Vagina (tissue), 2 donors: ENCODE measurements at places on chromosomes 11 and 22. TPM values are rescaled to one million over a fixed set of nuclear protein-coding genes. Genes with fewer than 3 reads are reported as not detected.

The CRY2 gene
- 54.3 TPM for total RNA-seq

The SPON1 gene
- total RNA-seq = 31.7 TPM

The OR52H1 gene
- total RNA-seq = not detected

The FAM118A gene
- total RNA-seq = 49.6 TPM

The PLA2G6 gene
- total RNA-seq = 35.8 TPM

The ATP5MG gene
- 169 TPM for total RNA-seq

The PIWIL4 gene
- 3.2 TPM for total RNA-seq

The IGLL1 gene
- not detected for total RNA-seq

The KCNK4 gene
- 0.98 TPM for total RNA-seq

The DRD2 gene
- 0.49 TPM for total RNA-seq

- no peak for DNase-seq
These were observed 20.0 kb upstream of the CASP12 start for GRCh38 chr11:104918113-104918824.

DNA sequence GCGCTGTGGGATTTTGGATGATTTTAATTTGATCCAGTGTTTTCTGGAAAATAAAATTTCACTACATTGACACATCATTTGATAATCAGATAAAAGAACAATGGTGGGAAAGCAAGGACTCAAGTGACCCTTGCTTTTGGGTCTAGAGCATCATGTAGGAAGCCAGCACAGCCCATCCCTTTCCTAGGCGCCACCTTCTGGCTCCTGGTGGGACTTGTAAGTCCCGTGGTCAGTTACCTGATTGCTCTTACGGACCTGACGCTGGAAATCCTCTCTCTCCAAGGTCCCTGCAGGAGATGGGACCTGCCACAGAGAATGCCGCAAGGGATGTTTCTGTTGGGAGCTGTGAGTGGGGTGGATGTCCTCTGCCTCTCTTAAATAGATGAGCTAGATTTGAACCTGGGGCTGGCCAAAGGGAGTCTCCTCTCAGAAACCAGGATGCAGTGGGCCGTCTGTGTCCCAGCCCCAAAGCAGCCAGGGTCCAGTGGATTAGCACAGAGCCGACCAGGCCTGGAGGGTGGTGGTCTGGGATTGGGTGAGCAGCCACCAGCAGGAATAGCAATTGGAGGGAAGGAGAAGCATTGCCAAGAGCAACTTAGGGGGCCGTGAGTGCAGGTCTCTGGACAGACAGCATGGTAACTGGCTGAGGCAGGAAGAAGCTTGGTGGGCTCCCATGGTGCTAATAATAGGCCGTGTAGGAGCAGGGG is 21.7 kb downstream of the TIMP3 start:
- DNase-seq = no peak

- DNase-seq = no peak
These were observed at the start of the genes COMT and TXNRD2 for GRCh38 chr22:19941365-19942082. Gene COMT (plus strand): TSS chr22:19941772. CDS start chr22:19962527, 20,755 bp downstream. Gene TXNRD2 (minus strand): TSS chr22:19941818. CDS start chr22:19941803, 15 bp downstream.

DNA sequence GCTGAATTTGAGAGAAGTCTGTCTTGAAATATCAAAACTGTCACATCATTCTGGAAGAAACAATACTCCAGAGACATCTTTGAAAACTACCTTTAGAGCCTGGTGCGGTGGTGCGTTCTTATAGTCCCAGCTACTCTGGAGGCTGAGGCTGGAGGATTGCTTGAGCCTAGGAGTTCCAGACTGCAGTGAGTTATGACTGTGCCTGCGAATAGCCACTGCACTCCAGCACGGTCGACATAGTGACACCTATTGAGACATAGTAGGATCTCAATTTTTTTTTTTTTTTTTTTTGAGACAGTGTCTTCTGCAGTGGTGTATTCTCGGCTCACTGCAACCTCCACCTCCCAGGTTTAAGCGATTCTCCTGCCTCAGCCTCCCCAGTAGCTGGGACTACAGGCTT is 11.5 kb upstream of the AIFM3 start:
- no peak for DNase-seq

DNA sequence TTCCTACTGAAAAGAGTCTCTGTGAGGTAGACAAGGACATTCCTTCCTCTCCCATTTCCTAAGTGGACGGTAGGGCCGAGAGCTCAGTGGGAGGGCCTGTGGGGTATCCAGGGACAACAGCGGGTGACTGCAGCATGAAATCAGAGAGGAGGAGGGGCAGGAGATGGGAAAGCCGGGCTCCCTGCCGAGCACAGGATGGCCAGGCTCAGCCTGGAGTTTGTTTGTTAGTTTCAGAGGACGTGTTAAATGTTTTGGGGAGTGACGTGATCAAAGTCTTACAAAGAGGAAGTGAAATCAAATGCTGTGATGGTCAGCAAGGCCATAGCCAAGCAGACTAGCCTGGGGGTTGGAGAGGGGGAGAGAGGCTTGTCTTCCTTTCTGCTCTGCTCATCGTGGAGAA is 152.7 kb downstream of the ADAMTS15 start:
- no peak for DNase-seq

DNA sequence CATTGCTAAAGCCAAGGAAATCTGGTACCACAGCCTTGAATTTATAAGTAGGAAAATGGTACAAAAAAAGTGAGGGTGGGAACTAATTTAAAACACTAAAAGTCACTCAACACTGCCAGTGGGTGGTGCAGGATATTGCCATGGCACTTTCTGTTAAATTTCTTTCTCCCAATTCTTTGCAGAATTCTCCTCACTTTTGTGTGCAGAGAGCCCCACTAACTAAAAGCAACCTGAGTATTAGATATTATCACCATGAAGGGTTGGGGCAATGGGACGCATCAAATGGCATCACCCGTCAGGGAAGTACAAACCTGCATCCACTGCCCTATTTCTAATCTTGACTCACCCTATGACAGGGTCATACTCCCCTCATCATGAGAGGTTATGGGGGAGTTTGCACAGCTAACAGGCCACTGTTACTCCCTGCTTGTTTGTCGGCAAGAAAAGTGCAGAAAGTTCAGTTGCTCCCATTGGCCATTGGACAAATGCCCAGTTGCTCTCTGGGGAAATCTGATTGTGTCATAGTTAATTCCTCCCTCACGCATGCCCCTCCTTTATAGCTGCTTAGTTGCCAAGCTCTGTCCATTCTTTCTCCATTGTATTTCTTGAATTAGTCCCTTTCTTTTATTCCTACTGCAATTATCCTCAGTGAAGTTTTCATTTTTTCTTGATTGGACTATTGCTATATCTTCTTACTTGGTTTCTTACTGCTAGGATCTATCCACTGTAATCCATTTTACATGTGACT is 93.8 kb upstream of the BLID start:
- no peak for DNase-seq

DNA sequence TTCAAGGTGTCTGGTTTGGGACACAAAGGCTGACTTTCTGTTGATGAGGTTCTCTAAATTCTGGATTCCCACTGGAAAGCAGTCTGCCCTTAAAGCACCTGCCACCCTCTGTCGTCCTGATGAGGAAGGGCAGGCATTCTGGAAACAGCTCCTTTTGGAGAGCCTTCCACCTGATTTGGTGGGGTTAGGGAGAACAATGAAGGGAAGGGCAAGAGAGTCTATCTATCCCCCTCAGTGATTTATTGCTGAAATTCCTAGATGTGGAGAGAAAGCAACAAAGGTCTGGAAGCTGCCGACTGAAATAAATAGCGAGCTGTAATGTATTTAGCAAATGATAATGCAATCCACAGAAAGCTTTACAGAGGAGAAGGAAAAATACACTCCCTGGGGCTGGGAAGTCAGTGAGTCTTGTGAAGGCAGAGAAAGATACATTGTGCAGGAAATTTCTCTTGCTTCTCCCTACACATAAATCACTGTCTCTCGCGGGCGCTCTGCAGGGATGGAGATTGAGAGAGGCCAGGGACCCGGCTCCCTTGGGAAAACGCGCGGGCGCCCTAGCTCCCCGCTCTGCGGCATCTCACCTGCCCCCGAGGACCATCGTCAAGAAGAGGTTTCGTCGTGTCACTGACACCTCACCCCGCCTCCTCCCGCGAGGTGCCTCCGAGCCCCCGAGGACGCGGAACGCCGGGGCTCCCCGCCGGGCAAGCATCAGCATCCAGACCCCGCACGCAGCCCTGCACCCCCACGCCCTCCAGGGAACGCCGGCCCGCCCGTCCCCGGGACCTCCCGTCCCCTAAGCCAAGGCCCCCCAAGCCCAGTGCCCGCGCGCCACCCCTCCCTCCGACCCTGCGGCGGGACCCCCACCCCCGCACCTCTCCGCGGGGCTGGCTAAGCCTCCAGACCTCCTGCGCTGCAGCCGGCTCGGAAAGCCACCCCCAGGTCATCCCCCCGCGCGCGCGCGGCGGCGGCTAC is 673 bp downstream of the CDON start:
- no peak for DNase-seq

DNA sequence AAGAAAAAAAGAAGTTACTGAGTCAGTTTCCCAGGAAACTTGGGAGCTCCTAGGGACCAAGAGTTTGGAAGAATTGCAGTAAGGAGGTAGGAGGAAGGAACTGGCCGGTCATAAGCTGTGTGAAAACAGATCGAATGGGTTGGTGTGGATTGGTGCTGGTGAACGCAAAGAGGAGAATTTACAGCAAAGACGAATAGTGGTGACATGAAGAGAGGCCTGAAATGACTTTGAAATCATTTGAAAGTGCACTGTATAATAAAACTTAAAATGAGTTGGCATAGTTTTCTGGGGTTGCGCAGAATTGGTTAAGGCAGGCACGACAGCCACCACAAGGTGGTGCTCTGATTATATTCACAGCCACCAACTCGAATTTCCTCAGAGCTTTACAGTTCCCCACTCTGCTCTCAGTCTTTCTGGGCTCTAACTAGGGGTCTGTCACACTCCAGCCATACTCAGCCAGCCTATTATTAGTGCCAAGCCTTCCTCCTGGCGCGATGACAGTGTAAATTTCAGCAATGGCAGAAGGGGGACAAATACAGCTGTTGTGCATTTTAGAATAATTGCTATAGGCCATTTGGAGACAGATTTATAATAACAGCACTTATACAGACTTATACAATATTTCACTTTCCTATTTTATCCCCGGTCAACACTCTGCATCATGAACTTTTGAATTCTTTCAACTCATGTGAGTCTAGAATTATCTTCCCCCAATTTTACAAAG is 8.3 kb upstream of the HTR3B start:
- DNase-seq = no peak

- no peak for DNase-seq
These were observed 46.3 kb downstream of the ANO1 start for GRCh38 chr11:70124321-70125000.

DNA sequence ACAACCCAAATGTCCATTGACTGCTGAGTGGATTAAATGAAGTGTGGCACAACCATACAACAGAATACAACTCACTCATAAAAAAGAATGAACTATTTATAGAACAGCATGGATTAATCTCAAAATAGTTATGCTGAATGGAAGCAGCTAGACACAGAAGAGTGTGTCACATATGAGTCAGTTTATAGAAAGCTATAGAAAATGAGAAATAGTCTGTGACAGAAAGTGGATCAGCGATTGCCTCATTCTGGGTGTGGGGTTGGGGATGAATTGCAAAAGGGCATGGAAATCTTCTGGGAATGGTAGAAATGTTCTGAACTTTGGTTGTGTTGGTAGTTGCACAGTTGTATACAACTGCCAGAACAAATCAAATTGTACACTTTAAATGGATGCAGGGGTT is 37.4 kb downstream of the PRR5L start:
- DNase-seq = no peak

DNA sequence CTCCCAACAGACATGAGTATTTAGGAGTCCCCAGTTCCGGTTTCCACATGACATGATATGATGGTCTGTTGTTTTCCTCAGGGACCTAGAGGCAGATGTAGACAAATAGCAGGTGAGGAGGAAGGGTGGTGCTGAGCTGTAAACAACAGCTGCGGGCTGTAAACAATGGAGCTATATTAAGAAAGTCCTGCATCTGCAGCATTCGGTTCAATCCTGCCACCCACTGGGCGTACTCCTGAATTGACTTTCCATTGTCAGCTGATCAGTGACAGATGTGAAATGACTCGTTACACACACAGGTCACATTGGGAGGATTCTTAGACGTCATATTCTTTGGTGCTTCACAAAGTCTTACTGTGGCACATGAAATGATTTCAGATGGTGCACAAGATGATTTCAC is 26.8 kb upstream of the RAG1 start:
- DNase-seq = no peak

GRCh38 chr11:118768690-118769089 is 22.3 kb downstream of the DDX6 start:
- no peak for DNase-seq

DNA sequence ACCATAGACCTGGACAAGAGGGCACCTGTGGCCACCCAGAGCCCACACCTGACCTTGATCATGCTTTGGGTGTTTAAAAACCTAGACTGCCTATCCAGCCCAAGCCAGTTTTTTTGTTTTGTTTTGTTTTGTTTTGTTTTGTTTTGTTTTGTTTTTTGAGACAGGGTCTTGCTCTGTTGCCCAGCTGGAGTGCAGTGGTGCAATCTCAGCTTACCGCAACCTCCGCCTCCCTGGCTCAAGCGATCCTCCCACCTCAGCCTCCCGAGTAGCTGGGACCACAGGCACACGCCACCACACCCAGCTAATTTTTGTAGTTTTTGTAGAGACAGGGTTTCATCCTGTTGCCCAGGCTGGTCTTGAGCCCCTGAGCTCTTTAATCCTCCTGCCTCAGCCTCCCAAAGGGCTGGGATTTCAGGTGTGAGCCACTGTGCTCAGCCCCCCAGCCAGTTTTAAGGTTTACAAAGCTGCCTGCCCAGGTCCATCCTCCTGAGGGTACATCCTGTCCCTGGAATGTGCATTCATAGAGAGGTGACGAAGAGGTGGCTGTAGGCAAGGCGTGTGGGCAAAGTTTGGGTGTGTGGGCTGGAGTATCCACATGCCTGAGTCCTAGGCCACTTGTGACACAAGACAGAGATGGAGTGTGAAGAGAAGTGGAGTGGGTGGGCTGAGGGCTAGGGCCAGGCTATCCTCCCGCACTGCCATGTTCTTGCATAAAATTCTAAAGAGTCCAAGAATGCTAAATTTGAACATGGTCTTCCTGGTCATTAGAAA is 3.3 kb upstream of the CD82 start:
- DNase-seq = no peak

DNA sequence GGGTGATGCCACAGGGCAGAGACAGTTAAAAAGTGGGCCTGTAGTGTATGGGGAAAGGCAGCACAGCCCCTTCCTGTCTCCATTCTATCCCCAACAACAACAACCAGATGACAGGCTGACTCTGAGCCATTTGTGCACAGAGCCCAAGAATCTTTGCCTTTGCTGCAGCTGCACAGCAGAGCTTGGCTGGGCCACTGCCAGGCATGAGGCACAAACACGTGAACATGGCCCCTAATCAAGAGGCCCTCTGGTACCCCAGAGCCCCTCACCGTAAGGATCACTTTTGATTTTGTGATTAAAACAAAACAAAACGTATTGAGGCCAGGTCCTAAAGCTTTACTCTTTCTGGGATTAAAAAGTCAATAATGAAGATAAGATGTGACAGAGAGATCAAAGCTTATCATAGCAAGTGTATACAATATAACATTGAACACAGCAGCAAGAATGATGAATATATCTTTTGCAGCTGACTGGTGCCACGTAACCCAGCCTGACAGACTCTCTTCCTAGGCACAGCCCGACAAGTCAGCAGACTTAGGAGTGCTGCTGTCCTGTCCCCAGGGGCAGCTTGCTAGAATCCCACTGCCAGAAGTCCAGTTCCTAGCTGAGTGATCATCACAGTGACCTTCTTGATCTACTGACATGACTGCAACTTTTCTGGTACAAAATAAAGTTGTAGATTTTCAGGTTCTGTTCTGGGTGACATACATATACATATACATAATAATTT is 117.8 kb downstream of the SERGEF start:
- no peak for DNase-seq

GRCh38 chr22:20979940-20980453 is 2.1 kb upstream of the LZTR1 start:
- DNase-seq = no peak
